ENCODE measurements at places on chromosomes 13 and 19. TPM values are rescaled to one million over a fixed set of nuclear protein-coding genes. Genes with fewer than 3 reads are reported as not detected.

DNA sequence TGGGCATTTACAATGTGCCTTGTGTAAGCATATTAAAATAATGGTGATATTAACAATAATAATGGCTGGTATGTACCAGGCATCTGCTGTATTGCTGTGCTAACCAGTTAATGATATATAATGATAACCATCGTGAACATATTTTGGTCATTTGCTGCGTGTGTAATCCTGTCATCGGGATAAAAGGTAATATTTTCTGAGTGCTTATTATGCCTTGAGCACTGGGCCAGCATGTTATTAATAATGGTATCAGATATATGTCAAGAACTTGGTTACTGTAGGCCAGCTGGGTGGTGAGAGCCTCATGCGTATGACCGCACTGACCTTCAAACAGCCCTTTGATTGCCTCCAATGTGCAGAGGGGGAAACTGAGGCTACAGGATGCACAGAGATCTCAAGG, 22.2 kb upstream of the FXYD3 start:
- DNase-seq = no peak

DNA sequence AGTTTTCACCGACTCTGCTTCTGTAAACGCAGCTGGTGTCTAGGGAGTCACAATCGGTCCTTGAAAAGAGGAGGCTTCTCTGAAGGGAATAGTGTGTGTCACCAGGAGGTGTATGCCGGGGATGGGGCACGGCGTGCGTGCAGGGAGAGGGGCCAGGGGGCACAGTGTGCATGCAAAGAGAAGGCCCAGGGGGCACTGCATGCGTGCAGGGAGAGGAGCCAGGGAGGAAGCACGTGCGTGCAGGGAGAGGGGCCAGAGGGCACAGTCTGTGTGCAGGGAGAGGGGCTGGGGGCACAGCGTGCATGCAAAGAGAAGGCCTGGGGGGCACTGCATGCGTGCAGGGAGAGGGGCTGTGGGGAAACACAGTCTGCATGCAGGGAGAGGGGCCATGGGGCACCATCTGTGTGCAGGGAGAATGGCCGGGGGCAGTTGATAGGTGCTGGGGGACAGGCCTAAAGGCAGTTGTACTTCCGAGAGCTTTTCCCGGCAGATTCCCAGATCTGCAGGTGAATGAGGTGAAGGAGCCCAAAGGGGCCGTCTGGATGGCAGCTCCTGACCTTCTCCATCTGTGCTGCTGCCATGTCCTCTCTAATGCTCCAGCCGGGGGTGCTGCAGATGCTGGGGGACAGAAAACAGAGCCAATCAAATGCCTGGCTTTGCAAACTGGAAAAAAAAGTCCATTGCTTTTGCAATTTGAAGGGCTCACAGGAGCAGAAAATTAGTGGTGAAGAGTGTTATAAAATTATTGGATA, 36.4 kb downstream of the ATP11A start:
- peak; percentile 74 for DNase-seq

- DNase-seq = no peak
Observed at GRCh38 chr19:46191972-46192371, 37.6 kb upstream of the IGFL1 start.

DNA sequence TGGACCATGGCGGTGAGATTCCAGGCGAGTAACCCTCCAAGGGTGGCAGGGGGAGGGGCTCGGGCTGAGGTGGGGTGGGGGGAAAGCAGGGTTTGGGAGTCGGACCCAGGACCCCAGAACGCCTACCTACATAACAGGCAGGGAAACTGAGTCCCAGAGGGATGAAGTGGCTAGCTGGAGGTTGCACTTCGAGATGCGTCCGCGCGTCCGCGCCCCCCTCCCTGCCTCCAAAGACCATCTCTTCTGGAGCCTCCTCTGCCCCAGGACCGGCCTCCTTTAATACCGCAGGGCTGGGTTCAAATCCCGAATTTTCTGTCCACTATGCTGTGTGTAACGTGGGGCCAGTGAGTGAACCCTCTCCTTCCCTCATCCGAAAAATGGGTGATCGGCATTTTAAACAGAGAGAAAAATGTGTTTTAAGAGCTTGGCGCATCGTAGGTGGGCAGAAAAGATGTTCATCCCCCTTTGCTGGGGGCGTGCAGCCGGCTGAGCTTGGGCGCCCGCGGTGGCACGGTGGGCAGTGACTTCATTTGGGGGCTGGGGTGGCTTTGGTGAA, 13.8 kb downstream of the TJP3 start:
- no peak for DNase-seq

DNA sequence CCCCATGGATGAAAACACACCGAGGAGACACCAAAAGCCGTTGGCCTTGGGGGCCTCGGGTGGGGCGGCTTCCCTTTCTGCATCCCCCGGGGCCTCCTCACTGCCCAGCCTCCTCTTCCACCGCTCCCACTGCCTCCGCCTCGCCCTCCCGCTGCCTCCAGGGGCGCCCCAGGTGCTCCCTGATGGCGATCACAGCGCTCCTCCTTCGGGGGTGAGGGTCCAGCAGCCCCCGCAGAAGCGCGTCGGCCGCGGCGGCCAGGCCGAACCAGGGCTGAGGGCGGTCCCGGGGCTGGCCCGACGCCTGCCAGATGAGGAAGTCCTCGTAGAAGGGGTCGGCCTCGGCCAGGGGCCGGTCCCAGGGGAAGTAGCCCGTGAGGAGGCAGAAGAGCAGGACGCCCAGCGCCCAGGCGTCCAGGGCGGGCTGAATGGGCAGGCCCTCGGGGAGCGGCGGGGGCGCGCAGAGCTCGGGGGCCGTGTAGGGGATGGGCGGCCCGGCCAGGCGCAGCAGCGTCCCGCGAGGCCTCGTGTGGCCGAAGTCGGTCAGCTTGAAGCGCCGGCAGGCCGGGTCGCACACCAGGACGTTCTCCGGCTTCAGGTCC, 7.2 kb downstream of the SBK2 start:
- peak; percentile 67 for DNase-seq

GRCh38 chr13:51122868-51123566, 11.9 kb upstream of the C13orf42 start:
- DNase-seq = no peak

GRCh38 chr19:57377498-57378146, 12.0 kb upstream of the ZNF548 start:
- DNase-seq = no peak

- DNase-seq = no peak
Observed at GRCh38 chr13:24214528-24214927, 54.0 kb downstream of the SPATA13 start.

DNA sequence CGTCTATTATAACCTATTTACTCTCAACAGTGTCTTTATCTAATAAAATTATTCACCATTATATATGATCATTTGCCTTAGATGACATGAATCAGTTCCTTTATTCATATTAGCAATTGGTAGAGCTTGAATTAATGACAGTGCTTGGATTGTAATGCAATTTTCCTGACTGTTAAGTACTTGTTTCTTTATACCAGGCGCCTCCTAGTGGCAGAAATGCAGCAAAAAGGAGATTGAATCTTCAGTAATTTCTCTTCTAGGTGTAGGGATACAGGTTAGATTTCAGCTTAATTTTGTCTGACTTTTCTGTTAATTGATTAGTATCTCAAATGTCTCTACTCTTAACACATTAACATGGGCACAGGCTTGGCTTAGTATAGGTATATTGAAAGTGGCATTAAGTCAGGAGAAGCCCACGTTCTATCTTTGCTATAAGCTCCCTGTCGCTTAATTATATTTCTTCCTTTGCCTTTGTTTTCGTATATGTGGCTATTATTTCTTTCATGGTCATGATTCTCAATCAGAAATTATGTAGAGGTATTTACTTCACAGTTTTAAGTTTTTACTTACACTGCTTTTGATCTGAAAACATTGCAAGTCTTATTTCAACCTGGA, 9.1 kb upstream of the LHFPL6 start:
- peak; percentile 58 for DNase-seq

The ATG4D gene
- 95.6 TPM for total RNA-seq

The F10 gene
- 2.1 TPM for total RNA-seq
